ENCODE measurements at places on chromosomes 13 and 19.

- no peak for DNase-seq
Observed at GRCh38 chr13:59064042-59064441, 1099.7 kb downstream of the DIAPH3 start.

DNA sequence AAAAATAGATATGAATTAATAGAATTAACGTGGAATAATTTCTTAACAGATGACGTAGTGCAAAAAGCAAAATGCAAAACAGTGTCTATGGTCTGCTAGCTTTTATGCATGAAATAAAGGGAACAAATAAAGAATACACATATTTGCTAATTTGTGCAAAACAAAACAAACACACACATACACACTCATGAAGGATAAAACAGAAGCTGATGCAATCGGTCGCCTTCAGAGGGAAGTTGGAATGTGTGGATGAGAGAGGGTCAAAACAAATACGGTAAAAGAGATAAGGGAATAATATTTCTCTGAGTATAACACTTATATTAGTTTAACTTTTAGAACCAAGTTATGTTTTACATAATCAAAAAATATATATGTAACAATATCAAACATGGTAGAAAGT is 1160.9 kb upstream of the PCDH9 start:
- no peak for DNase-seq

DNA sequence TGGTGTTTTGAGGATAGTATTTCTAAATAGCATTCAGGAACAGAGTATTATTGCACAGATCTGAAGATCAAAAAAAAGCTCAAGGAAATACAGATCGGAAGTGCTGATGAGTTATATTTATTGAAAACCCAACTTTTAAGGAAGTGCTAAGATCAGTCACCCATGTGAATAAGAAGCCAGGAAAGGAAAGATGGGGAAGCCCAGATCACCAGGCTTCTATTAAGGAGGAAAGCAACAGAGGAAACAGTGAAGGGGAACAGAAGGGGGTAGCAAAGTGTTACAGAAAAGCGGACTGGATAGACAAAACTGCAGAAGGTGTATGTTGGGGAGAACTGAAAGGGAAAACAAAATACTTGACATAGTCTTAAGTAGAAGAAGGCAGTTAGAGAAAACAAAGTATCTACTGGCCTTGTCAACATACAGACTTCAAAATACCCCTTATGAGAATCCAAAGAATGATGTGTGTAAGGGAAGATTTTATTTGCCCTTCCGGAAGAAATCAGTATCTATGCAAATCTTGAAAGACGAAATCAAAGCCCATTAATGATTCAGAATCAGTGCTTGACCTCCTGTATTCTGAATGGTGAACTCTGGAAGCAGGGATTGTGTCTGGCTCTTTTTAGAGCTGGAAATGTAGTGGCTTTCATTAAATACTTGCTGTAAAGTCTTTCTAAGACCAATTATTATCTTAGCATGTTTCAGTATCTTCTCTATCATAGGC is 12.1 kb downstream of the UFM1 start:
- no peak for DNase-seq

DNA sequence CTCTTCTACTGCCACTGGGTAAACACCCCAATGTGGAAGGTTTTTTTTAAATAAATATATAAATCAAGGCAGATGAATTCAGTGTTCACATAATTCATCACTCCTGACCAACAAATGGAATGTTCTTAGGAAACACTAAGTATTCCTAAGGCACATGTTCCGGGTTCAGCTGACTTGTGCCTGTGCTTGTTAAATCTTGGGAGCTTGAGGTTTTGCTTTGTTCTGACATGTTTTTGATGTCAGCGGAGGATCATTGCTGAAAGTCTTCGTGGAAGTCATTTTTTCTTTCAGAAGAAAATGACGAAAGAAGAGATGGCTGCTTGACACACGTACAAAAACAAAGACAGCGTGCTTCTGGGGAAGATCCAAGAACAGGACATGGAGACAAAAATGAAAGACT is 185.8 kb downstream of the MZT1 start:
- DNase-seq = no peak

- peak; percentile 99 for DNase-seq
Observed at GRCh38 chr19:44891016-44891882, at the start of gene TOMM40. Gene TOMM40 (plus strand): TSS chr19:44891254. CDS start chr19:44891416, 162 bp downstream.

DNA sequence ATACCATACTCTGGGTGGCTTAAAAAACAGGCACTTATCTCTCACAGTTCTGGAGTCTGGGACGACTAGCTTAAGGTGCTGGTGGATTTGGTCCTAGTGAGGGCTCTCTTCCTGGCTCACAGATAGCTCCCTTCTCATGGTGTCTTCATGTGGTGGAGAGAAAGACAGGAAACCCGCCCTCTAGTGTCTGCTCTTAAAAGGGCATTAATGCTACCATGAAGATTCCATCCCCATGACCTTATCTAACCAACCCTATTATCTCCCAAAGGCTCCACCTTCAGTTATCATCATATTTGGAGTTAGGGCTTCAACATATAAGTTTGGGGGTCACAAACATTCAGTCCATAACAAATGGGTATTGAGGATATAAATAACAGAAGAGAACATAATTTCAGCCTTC is 139.4 kb downstream of the HS6ST3 start:
- no peak for DNase-seq

DNA sequence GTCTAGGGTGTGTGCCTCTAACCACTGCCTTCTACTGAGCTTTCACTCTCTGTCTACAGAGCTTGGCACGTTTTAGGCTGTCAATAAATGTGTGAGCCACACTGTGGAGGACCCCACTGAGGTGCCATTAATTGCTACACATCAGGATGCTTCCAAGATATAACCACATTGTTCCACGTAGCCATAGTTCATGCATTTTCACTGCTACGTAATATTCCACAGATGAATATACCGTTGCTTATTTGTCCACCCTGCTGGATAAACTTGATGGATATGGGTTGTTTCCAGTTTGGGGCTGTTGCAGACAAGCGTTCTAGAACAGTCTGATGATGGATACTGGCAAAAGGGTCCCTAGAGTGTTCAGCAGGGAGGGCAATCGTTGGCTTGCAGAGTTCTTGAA is 11.3 kb upstream of the NUMBL start:
- no peak for DNase-seq

GRCh38 chr19:49801966-49802661 is 11.0 kb downstream of the FUZ start:
- DNase-seq = no peak

GRCh38 chr13:32035716-32036115 is 4.1 kb downstream of the FRY start:
- DNase-seq = no peak

DNA sequence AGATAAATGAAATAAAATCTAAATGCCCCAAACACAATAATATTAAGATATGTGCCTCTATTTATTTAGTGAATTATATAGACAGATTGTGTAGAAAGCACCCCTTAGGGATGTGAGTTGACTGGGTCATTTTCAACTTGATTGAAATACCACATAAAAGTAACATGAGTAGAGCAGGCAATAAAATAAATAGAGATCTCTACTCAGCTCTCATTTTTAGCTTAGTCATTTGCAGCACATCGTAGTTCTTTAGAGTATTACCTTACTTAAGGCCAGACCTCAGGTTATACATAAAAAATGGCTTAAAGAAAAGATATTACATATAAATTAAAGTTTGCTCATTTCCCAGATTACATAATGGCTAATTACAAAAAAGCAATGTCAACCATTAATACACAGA is 1525.6 kb upstream of the PRR20A start:
- DNase-seq = no peak

DNA sequence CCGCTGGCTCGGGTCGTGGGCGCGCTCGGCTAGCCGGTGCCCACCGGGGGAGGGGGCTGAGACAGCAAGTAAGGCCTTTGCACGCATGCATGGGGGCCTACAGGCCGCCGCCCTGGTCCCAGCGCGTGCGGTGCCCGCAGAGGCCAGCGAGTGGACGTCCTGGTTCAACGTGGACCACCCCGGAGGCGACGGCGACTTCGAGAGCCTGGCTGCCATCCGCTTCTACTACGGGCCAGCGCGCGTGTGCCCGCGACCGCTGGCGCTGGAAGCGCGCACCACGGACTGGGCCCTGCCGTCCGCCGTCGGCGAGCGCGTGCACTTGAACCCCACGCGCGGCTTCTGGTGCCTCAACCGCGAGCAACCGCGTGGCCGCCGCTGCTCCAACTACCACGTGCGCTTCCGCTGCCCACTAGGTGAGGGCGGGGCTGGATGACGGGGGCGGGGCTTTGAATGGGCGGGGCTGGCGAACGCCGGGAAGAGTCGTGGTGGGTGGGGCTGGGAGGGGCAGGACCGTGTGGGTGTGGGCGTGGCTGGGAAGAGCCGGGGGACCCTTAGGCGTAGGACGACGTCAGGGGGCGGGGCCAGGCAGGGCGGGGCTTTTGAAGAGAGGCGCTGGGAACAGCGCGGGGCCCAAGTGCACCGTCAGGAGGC is 2.1 kb downstream of the CILP2 start:
- DNase-seq = no peak

GRCh38 chr13:99347335-99347878 is 40.2 kb upstream of the GPR183 start:
- DNase-seq = no peak

GRCh38 chr13:98563071-98563470 is 13.8 kb downstream of the STK24 start:
- no peak for DNase-seq

DNA sequence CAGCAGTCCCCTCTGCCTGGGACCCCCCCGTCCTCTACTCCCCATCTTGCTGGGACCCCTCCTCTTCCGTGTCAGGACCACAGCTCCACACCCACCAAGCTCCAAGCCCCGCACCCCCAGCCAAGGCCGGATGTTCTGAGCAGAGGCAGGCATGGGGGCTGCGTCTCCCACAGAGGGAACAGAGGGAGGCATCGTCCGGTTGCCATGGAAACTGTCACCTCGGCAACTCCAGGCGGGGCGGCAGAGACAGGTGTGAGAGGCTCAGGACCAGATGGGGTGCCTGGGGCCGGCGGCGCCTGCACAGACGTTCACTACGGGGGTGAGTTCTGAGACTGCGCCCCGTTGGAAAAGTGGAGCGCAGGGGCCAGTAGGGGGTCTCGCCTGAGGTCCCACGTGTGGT is 5.4 kb downstream of the RNU6-9 start:
- no peak for DNase-seq

- no peak for DNase-seq
Observed at GRCh38 chr19:46726971-46727501, 10.1 kb upstream of the PRKD2 start.

GRCh38 chr13:113121928-113122471 is 599 bp upstream of the F10 start:
- no peak for DNase-seq

GRCh38 chr19:51810223-51810622 is 15.3 kb downstream of the FPR3 start:
- DNase-seq = no peak

- DNase-seq = no peak
Observed at GRCh38 chr13:97574926-97575325, 141.0 kb downstream of the RAP2A start.

- DNase-seq = no peak
Observed at GRCh38 chr19:12287958-12288500, 6.7 kb downstream of the ZNF44 start.

DNA sequence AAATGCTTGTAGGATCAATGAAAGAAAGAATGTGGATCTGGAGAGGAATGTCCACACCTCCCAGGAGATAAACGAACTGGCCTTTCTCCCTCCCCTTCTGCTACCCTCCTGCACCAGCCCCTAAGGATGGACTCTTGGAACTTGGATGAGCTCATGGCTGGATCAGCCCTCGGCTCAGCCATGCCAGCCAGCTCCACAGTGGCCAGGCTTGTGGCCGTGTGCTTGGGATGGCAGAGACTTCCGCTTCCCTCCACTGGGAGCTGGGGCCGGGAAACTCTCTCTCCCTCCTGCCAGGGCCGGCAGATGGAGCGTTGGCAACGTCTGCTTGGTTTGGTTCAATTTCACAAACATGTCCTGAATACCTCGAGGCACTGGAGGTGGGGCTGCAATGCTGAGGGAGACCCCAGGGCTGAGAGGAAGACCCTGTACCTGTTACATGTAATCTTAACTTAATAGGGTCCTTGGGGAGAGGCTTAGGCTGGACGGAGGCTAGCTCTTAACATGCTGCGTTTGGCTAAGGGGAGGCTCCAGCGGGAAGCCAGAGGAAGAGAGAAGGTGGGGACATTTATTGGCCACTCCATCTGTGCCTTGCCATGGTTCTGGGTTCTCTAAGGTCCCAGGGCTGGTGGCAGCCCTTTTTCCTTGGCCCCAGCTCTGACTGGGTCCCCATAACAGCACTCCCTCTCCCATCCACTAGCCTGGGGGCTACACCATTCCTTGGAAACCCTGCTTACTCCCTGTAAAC is 152.5 kb downstream of the IER2 start:
- DNase-seq = no peak

DNA sequence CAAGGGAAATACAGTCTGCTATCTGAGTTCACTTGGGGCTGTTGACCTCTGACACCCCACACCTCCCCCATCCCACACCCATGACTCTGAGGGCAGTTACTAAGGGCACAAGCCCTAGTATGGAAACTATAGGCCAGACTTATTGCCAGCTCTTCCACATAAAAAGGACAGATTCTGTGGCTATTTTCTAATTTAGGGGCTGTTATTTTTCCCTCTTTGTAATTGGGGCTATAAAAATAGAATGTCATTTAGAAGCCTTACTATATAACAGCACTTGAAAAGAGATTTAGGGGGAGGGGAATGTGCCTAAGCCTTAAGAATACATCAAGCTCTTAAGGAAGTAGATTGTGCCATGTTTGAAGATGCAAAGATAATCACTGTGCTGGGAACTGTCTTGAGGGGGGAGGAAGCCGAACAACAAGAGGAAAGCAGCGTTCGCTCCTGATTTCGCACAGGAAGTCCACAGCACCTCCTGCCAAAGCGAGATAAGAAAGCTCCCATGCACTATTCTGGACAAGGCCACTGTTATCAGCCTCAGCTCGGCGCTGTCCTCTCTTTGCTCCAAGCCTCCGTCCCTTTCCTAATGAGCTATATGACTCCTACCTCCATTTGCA is 86.6 kb downstream of the FLT1 start:
- DNase-seq = no peak

DNA sequence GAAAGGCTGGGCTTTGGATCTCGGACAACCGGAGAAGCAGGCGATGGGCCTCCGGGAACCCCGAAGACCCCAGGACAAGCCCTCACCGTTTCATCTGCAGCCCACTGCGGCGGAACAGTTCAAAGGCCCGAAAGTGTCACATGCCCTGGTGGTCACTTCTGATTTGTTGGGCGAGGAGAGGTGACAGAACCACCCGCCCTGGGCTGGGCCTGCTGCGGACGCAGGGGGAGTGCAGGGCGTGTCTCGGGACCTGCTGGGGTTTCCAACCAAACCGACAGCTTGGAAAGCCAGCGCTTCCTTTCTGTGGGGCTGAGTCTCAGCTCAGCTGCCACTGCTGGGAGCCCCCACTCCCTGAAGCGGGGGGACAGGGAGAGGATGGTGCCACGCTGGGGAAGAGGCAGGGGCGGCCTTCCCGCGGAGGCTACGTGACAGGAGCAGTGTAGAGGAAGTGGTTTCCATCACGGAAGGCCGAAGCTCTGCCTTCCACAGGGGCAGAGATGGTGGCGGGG is 22.8 kb upstream of the ZBTB7A start:
- peak; percentile 32 for DNase-seq

GRCh38 chr19:31500197-31500830 is 151.1 kb upstream of the TSHZ3 start:
- DNase-seq = no peak

Data from activated CD8-positive, alpha-beta memory T cell treated with anti-CD3 and anti-CD28 coated beads for 1 hour (primary cell).